Stimulated activated effector memory CD8-positive, alpha-beta T cell treated with anti-CD3 and anti-CD28 coated beads, Interleukin-12 subunit alpha, Interleukin-12 subunit beta, amount 100 ng/mL, for 72 hours (primary cell): ENCODE measurements at places on chromosomes 5 and 9.

DNA sequence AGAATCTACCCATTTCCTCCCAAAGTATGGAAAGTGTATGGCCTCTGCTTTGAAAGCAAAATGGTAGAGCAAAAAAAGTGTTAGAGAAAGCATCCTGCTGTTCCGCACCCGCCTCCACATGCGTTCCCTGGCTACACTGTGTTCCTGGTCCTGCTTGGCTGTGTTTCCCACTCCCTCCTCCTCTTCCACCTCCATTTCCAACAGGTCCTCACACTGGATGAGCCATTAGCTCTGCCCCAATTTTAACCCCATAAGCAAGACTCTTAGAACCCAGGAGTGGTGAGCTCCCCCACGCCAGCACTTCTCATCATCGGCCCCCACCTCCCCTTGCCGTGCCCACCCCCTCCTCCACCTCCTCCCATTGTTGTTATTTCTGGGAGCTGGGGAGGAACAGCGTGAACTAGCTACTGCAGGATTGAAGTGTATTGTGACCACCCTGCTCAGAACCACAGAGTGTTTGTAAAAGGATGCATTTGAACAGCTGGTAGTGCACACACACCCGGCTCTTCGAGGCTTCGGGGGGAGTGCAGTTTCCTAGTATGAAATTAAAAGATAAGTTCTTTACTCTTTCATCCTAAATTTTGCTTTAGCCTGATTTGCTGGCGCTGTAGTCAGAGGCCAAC is 120.0 kb downstream of the PDZD2 start:
- no peak for DNase-seq

GRCh38 chr9:132040246-132040645 is 39.4 kb downstream of the MED27 start:
- no peak for DNase-seq

GRCh38 chr9:70504834-70505233 is 90.4 kb upstream of the KLF9 start:
- DNase-seq = no peak

DNA sequence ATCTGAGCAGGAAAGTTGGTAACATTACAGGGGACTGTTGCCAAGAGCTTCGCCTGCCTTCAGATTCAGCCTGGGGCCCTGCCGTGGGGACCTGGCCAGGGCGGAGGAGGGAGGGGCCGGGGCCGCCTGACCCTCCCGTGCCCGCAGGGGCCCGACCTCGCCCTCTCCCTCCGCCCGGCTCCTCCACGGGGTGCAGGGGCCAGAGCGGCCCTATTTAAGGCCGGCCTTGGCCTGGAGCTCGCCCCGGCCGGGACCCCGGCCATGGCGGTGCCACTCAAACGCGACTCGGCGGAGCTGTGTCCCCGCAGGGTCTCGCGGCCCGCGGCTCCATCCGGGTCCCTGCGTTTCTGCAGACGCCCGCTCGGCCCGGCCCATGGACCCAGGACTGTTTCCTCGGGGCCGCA is 757 bp downstream of the TMEM250 start:
- no peak for DNase-seq

- DNase-seq = no peak
These were observed 7.7 kb downstream of the CCNI2 start for GRCh38 chr5:132754947-132755346.

DNA sequence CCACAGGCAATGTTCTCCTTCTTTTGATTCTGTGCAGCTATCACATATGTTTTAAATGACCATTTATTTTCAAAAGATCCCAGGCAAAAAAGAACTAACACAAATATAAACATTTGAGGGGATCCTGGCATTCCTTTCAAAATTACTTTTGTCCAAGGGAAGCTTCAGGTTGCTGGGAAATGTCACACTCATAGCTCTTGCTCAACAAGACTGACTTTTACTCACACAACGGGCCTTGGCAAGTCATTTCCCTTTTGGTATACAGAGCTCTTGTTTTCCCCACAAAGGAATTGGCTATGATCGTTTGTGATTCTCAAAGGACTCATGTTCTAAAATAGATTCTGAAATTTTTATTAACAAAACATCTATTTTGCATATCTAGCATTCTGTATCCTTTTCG is 4.5 kb upstream of the PALM2AKAP2 start:
- no peak for DNase-seq

- peak; percentile 88 for DNase-seq
These were observed 56.2 kb downstream of the ACER2 start for GRCh38 chr9:19464764-19465585.
